Prostate gland (tissue), 2 donors: ENCODE measurements at places on chromosomes 12 and 14.

DNA sequence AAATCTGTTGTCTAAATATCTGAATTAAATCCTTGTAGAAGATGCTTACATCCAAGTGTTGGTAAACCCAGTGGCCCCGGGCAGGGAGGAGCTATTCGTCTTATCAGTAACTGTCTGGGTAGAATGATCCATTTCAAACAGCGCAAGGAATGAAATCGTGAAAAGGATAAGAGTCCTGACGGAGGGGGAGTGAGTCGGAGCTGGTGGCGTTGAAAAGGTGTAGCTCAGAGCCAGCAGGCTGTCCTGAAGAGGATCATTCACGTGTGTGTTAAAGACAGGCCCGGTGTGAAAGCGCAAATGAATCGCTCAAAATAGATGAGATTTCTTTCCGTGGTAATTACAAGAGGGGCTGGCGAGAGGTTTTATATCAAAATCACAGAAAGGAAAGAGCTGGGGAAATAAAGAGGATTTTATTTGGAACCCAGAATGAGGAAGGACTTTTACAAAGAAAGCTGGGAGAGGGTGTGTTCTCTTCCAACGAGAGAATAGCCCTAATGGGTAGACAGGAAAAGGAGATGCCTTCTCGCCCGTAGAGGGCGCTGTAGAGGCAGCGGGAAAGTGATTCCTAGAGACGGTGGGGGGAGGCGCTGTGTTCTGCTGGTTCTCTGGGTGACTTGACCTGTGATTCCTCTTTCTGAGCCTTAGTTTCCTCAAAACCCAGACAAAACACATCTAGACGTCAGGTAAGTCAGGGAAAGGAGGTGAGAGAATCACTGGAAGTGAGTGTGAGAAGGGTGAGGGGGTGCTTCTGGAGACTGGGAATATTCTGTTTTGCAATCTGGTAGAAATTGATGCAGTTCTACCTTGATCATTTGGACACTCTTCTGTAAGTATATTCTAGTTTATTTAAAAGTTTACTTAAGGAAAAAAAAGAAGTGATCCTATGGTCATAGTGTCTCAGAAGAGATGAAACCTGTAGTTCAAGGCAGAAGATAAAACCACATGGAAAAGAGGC is 39.3 kb downstream of the SRRM4 start:
- no peak for DNase-seq

DNA sequence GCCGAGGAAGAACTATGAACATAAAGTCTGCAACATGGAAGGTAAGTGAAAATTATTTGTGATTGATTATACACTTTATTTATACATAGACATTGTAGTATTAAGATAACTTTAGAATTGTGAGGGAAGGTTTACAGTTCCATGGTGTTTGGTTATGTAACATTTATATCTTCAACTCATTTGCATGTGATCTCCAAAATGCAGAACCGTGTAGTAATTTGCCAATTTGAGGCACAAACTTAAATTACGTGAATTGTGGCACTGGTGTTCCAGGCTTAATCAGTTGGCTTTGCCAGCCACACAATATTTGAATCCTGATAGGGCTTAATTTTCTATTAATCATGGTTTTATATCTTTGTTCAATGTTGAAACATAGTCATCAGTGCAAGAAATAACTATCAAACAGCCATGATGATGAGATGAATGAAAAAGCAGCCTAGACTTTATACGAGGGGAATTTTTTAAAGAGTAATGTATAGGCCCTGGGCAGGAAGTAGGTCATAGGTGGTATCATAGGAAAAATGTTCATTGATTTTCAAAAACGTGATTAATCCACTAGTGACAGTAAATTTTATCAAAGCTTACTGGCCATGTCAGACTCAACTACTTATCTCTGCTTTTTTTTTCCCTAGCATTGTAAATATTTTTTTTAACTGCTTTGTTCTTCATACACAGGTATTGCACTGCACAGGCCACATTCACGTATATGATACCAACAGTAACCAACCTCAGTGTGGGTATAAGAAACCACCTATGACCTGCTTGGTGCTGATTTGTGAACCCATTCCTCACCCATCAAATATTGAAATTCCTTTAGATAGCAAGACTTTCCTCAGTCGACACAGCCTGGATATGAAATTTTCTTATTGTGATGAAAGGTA is 31.7 kb downstream of the HIF1A start:
- DNase-seq = no peak

DNA sequence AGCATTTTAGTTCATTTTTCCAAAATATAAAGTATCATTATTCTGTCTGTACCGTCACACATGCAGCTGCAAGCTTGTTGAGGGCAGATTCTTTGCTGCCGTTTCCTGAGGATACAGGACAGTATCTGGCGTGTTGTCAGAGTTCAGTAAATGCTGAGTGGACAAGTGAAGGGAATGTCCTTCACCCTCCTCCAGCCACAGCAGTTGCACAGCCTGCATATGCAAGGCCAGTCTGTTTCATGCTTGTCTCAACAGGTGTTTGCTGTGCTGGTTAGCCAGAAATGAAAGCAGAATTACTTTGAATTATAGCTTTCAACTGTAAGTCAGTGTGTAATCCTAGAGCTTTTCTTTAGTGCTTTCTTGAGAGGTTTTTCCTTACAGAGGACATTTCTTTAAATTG is 36.5 kb downstream of the TDP1 start:
- no peak for DNase-seq

- DNase-seq = no peak
Observed at GRCh38 chr14:85217412-85217811, 312.5 kb upstream of the FLRT2 start.

GRCh38 chr14:35471803-35472202 is 62.2 kb upstream of the INSM2 start:
- no peak for DNase-seq
